ENCODE measurements at places on chromosomes 2 and 18. TPM values are rescaled to one million over a fixed set of nuclear protein-coding genes. Genes with fewer than 3 reads are reported as not detected.

DNA sequence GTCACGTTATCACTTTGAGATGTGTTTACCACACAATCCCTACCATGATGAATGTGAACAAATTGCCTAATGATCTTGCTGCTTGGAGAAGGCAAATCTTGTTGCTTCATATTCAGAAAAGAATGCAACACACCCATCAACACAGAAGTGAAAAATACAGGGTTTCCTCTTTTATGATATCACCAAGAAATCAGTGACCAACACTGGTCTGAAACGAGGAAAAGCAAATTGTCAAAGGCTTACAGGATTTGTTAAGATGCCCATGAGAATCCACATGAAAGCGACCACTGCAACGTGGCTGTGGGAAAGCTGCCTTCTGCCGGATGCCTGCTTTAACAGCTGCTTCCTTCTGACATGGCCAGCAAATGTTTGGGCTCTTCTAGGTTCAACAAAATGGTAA lies 397.6 kb upstream of the LRATD1 start:
- H3K4me3 ChIP-seq = no peak overlapping the region
- H3K27me3 ChIP-seq = no peaks in the 10 kb centered on the region
- no peaks in the 10 kb centered on the region for H3K4me1 ChIP-seq
- no peak for DNase-seq
- H3K27ac ChIP-seq = no peak overlapping the region

GRCh38 chr2:190920085-190920484 lies 39.5 kb downstream of the GLS start:
- no peaks in the 10 kb centered on the region for H3K27me3 ChIP-seq
- no peak overlapping the region for H3K27ac ChIP-seq
- no peak overlapping the region for H3K4me3 ChIP-seq
- H3K36me3 ChIP-seq = peaks cover 2% of the 10 kb centered on the region
- no peaks in the 10 kb centered on the region for H3K4me1 ChIP-seq
- DNase-seq = no peak

- no peaks in the 10 kb centered on the region for H3K27me3 ChIP-seq
- no peak for DNase-seq
- H3K4me3 ChIP-seq = no peak overlapping the region
- no peaks in the 10 kb centered on the region for H3K4me1 ChIP-seq
- no peak overlapping the region for H3K27ac ChIP-seq
These were observed 261.7 kb upstream of the SLC14A2 start for GRCh38 chr18:45353530-45353929.

DNA sequence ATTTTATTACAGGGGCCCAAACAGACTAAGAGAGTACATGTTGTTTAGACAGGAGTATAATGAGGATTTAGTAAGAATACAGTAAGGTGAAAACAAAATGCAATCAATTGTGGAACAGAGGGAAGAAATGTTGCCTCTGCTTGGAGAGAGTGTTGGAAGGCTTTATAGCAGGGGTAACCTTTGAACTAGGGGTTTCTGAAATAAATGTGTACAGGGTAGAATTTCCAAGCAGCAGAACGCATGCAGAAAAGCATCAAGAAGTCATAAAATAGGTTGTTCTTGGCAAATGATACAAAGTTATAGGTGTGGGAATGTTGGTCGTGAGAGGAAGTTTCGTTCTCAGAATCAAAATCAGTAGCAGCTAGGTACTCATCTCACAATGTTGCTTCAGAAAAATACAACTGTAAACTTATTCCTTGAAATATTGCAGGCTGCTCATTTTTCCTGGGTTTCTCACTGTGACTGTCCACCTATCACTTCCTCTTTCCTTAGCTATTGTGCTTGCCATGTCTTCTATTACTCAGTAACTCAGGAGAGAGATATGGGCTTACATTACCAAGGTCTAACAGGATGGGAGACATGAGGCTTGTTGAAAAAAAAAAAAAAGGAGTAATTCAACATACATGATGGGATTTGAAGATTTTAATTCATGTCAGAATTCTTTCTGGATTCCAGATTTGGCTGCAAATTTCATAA lies 17.1 kb upstream of the HNMT start:
- H3K36me3 ChIP-seq = no peaks in the 10 kb centered on the region
- no peak overlapping the region for H3K4me3 ChIP-seq
- no peaks in the 10 kb centered on the region for H3K27me3 ChIP-seq
- H3K4me1 ChIP-seq = peaks cover 15% of the 10 kb centered on the region
- DNase-seq = no peak
- no peak overlapping the region for H3K27ac ChIP-seq

DNA sequence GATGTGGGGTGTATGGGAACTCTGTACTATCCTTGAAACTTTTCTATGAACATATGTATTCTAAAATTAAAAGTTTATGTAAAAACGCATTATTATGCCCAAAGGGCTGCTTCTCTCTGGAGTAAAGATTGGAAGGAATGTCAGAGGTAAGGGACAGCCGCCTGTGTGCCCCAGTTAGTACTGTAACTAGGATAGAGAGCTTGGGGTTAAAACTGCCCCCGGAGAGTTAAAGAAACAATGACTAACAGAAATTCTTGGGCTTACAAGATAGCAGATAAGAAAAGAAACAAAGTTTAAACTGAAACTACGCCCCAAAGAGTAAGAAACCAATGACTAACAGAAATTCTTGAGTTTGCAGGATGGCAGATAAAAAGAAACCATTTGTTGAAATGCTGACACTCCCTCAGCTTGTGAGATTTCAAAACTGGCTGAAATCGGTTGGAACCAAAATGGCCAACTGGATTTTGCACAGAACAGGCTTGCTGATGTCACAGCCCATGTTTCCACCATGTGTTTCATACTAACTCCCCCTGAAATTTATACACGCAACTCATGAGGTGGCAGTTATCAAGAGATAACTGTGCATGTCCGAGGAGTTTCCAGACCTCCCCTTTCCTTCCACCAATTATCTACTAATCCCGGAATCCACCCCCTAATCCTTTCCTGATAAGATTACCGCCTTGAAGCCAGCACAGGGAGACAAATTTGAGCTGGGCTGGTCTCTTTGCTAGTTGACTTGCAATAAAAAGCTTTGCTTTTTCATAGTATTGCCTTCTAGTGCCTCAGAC lies 8.7 kb upstream of the TXNDC2 start:
- no peak for DNase-seq
- H3K4me1 ChIP-seq = no peaks in the 10 kb centered on the region
- H3K27ac ChIP-seq = peak overlapping the region; percentile 12
- H3K27me3 ChIP-seq = no peaks in the 10 kb centered on the region

GRCh38 chr2:158091647-158092046 lies 10.0 kb upstream of the UPP2 start:
- no peaks in the 10 kb centered on the region for H3K4me1 ChIP-seq
- H3K36me3 ChIP-seq = no peaks in the 10 kb centered on the region
- DNase-seq = no peak

DNA sequence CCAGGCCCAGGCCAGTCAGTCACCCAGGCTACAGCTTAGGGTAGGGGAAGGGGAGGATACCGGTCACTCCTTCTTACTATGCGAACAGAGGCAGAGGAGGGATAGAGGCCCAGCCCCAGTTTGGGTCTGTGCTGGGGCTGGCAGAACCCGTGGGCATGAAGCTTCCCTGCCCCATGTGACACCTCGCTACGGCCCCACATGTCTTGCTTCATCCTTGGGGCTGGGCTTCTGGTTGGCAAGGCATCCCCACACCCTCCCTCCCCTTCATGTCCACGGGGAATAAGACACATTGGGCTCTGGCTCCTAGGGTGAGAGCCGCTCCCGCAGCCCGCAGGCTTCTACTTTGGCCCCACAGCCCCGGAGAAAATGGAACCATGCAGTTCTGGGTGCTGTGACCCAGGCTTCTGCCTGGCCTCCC lies 32.4 kb downstream of the HS1BP3 start:
- H3K4me1 ChIP-seq = peaks cover 28% of the 10 kb centered on the region
- DNase-seq = no peak
- peak overlapping the region; percentile 79 for H3K27ac ChIP-seq
- no peaks in the 10 kb centered on the region for H3K27me3 ChIP-seq
- peaks cover 10% of the 10 kb centered on the region for H3K36me3 ChIP-seq
- H3K4me3 ChIP-seq = no peak overlapping the region

DNA sequence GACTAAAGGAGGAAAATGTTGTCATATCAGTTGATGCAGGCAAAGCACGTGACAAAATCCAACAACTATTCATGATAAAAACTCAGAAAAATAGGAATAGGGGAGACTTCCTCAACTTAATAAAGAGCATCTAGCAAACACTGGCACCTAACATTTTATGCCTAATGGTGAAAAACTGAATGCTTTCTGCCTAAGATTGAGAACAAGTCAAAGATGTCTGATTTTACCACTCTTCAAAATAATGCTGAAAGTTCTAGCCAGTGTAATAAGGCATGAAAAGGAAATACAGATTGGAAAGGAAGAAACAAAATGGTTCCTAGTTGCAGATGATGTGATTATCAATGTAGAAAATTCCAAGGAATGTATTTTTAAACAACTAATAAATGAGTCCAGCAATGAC lies 58.4 kb downstream of the SMAD4 start:
- no peaks in the 10 kb centered on the region for H3K4me1 ChIP-seq
- peaks cover 9% of the 10 kb centered on the region for H3K36me3 ChIP-seq
- no peak overlapping the region for H3K4me3 ChIP-seq
- no peaks in the 10 kb centered on the region for H3K27me3 ChIP-seq
- H3K27ac ChIP-seq = no peak overlapping the region

DNA sequence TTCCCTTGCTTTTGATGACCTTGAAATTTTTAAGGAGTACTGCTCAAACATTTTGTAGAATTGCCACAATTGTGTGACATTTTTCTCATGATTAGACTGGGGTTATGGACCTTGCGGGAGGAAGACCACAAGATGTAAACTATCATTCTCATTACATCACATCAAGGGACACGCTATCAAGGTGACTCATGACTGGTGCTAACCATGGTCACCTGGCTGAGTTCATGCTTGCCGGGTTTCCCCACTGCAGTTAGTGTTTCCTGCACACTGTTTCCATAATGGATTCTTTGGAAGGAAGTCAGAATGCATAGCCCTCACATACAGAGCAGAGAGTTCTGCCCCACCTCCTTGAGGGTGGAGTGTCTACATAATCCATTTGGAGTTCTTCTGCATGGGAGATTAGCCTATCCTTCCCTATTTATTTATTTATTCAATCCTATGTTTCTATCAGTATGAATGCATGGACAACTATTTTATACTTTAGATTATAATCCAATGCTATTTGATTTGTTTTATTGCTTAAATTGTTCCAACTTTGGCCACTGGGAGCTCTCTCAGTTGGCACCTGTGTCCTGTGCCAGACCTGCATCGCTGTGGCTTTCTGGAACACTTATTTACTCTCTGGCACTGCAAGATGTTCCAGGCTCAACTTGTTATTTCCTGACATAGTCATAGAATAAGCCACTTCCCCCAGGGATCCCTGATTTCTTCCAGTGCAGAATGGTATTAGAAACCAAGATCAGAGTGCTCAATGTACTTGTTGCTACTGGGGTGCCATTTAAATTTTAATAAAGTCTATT lies 6.0 kb downstream of the MC2R start:
- H3K27ac ChIP-seq = no peak overlapping the region
- H3K27me3 ChIP-seq = no peaks in the 10 kb centered on the region
- H3K4me3 ChIP-seq = no peak overlapping the region
- H3K36me3 ChIP-seq = no peaks in the 10 kb centered on the region

DNA sequence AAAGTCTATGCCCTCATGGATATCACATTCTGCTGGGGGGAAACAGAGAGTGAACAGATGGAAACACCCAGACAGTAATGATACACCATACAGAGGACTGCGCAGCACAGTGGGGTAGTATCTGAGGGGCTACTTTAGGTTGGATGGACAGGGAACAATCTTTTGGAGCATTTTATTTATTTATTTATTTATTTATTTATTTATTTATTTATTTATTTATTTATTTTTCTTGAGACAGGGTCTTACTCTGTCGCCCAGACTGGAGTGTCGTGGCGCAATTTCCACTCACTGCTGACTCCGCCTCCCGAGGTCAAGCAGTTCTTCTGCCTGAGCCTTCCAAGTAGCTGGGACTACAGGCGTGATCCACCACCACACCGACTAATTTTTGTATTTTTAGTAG lies 89.2 kb downstream of the TGOLN2 start:
- DNase-seq = no peak
- no peaks in the 10 kb centered on the region for H3K36me3 ChIP-seq
- no peaks in the 10 kb centered on the region for H3K27me3 ChIP-seq
- no peak overlapping the region for H3K4me3 ChIP-seq

- no peak for DNase-seq
- peaks cover 14% of the 10 kb centered on the region for H3K4me1 ChIP-seq
- peak overlapping the region; percentile 90 for H3K4me3 ChIP-seq
- peaks cover 5% of the 10 kb centered on the region for H3K27me3 ChIP-seq
These were observed 964 bp downstream of the ZBTB7C start for GRCh38 chr18:48408111-48408726.

- H3K4me3 ChIP-seq = no peak overlapping the region
- DNase-seq = no peak
- no peaks in the 10 kb centered on the region for H3K36me3 ChIP-seq
- H3K27me3 ChIP-seq = no peaks in the 10 kb centered on the region
- no peak overlapping the region for H3K27ac ChIP-seq
- H3K4me1 ChIP-seq = no peaks in the 10 kb centered on the region
These were observed 84.6 kb downstream of the MYL12B start for GRCh38 chr18:3346487-3346886.

- no peak for DNase-seq
- H3K36me3 ChIP-seq = no peaks in the 10 kb centered on the region
- no peak overlapping the region for H3K27ac ChIP-seq
- H3K4me3 ChIP-seq = no peak overlapping the region
- H3K27me3 ChIP-seq = peaks cover 4% of the 10 kb centered on the region
These were observed 181.8 kb downstream of the SP3 start for GRCh38 chr2:173783382-173783781.

The STK39 gene
- total RNA-seq = 1.8 TPM

The CRYGD gene
- total RNA-seq = not detected

The OXER1 gene
- 5.9 TPM for total RNA-seq

The ATP6V1B1 gene
- not detected for total RNA-seq

The CRYGC gene
- not detected for total RNA-seq

All from liver (tissue), 10 donors.